ENCODE measurements at places on chromosomes 12 and 14. TPM values are rescaled to one million over a fixed set of nuclear protein-coding genes. Genes with fewer than 3 reads are reported as not detected.

- no peaks in the 10 kb centered on the region for H3K36me3 ChIP-seq
- no peaks in the 10 kb centered on the region for H3K27me3 ChIP-seq
- H3K4me1 ChIP-seq = no peaks in the 10 kb centered on the region
- no peak for DNase-seq
- no peak overlapping the region for H3K27ac ChIP-seq
These were observed 9.7 kb upstream of the PLBD1 start for GRCh38 chr12:14577344-14577743.

GRCh38 chr12:78118036-78118435, 287.3 kb downstream of the NAV3 start:
- H3K4me3 ChIP-seq = no peak overlapping the region
- H3K36me3 ChIP-seq = no peaks in the 10 kb centered on the region
- no peaks in the 10 kb centered on the region for H3K4me1 ChIP-seq
- H3K27ac ChIP-seq = no peak overlapping the region
- DNase-seq = no peak

DNA sequence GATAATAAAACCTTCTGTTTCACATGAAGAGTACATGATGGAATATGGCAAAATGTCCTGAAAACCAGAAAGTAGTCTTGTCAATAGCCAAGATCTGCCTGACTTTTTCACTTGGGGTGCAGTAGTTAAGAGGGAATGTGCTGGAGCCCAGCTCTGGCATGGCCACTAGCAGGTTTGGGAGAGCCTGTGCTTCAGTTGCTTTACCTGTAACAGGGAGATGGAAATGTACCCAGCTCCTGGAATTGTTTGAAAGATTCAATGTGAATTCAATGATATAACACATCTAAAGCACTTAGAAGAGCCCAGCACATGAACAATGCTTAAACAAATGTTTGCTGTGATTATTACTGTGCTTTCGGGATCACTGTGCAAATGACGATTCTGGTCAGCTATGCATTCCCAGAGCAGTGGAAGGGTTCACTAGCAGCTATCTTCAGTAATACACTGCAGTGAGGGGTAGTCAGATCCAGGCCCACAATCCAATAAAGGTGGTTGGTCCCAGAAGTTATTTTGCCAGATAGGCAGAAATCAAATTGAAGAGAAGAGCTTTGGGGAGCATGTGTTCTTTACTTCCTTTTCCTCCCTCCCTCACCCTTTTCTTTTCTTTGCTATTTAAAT, 224.9 kb downstream of the APAF1 start:
- H3K27me3 ChIP-seq = peaks cover 1% of the 10 kb centered on the region
- no peaks in the 10 kb centered on the region for H3K36me3 ChIP-seq
- no peak overlapping the region for H3K27ac ChIP-seq
- DNase-seq = no peak
- H3K4me1 ChIP-seq = no peaks in the 10 kb centered on the region
- no peak overlapping the region for H3K4me3 ChIP-seq

GRCh38 chr14:104450811-104451401, 128.7 kb upstream of the C14orf180 start:
- H3K27me3 ChIP-seq = peaks cover 12% of the 10 kb centered on the region
- H3K4me1 ChIP-seq = no peaks in the 10 kb centered on the region
- no peak overlapping the region for H3K4me3 ChIP-seq
- DNase-seq = no peak
- H3K36me3 ChIP-seq = no peaks in the 10 kb centered on the region
- no peak overlapping the region for H3K27ac ChIP-seq

DNA sequence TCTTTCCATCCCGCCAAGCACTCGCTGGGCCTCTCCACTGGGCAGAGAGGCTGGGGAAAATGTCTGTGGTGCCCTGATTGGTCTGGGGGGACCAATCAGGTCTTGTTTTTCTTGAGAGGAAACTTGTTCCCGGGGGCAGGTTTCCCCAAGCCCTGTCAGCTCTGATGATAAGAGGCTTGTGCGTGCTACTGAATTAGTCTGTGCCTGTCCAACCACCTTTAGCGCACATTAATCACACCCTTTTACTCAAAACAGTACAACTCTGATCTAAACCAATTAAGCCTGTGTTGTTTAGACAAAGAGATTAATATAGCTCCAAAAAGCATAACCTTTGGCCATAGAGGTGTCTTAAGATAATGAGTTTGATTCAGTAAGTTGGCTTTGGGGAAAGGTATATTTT, 580.4 kb downstream of the VRK1 start:
- no peaks in the 10 kb centered on the region for H3K27me3 ChIP-seq
- no peak for DNase-seq
- H3K4me1 ChIP-seq = no peaks in the 10 kb centered on the region
- no peaks in the 10 kb centered on the region for H3K36me3 ChIP-seq
- H3K27ac ChIP-seq = no peak overlapping the region

- H3K4me3 ChIP-seq = no peak overlapping the region
- no peak overlapping the region for H3K27ac ChIP-seq
- H3K27me3 ChIP-seq = no peaks in the 10 kb centered on the region
These were observed 138.4 kb upstream of the G2E3 start for GRCh38 chr14:30420515-30420914.

GRCh38 chr14:51208982-51209381, 31.1 kb upstream of the TMX1 start:
- no peak overlapping the region for H3K4me3 ChIP-seq
- H3K27me3 ChIP-seq = peaks cover 38% of the 10 kb centered on the region
- H3K27ac ChIP-seq = no peak overlapping the region
- DNase-seq = no peak
- no peaks in the 10 kb centered on the region for H3K4me1 ChIP-seq

DNA sequence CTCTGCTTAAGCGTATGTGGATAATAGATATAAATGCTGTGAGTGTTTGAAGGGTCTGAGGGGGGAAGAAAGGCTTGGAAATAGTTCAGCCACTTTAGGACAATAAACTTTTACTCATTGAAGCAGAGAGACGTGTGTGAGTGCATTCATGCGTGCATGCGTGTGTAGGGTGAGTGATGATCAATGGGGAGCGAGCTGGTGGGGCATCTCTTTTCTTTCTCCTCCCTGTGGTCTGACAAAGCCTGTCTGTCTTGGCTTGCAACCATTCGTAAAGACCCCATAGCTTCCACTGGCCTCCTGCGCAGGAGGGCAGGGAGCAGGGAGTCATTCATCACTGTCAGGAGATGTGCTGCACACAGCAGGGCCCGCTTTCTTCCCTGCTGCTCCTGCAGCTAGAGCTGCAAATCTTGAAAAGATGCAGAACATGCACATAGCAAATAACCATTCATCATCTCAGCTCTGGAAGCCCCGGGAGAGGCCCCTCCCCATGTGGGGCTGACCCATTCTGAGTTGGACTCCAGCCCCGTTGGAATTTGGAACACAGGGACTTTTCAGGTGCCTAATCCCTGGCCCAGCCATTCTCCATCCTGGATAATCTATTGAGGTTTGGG, 223.2 kb downstream of the PPM1H start:
- H3K36me3 ChIP-seq = no peaks in the 10 kb centered on the region
- DNase-seq = no peak
- no peak overlapping the region for H3K27ac ChIP-seq
- no peaks in the 10 kb centered on the region for H3K4me1 ChIP-seq

HOXC10 gene
- total RNA-seq = 0.44 TPM

ADCY4 gene
- total RNA-seq = 87.0 TPM

Data from endothelial cell of umbilical vein (primary cell).